ENCODE measurements at places on chromosomes 7 and 10.

GRCh38 chr10:33418301-33418700 lies 83.8 kb upstream of the NRP1 start:
- no peak for DNase-seq

DNA sequence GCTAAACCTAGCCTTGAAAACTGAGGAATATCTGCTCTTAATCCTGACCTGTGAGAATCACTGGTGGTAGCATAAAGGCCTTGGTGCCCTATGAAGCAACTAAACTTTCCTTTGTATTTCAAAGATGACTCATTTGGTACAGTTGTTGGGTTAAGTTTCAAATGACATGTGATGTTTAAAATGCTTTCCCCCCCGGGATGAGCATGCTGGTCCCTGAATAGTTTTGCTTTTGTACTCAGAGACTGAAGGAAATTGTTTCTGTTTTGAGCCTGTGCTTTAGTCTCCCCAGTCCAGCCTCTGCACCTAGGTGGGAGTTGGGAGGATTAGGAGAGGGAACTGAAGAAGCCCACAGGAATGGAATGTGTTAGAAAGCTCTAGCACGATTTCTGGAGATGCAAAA lies 258.9 kb upstream of the NPY start:
- DNase-seq, result no peak

DNA sequence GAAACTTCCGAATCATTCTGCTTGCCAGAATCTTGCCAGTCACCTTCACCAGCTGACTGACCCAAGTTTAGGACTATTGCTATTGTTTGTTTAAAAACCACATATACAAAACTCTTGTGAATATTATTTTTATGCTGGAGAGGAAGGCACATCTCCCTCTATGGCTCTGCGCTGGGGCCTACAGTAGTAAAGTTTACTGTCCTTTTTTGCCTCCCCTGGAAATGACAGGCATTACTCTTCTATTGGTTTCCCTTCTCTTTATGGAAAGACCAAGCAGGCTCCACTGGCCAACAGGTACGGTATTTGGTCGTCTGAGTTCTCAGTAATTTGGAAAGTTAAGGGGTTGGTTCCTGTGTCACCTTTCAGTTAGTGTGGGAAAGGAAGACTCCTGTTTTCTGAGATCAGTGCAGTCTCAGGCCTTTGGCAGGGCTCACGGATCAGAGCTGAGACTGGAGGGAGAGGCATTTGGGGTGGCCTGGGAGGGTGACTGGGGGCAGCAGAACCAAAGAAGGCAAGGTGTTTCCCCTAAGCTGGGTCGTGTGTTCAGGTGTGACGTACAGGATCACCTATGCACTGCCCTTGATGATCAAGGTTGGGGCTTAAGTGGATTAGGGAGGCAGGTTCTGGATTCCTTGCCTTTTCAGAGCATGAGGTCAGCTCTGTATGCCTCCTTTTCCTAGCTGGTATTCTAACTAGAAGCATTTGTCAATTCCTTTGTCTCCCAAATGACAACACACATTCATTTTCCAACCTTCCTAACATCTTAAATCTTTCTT lies 16.0 kb upstream of the KIF5B start:
- no peak for DNase-seq

GRCh38 chr10:29553544-29554250 lies 81.1 kb downstream of the SVIL start:
- no peak for DNase-seq

DNA sequence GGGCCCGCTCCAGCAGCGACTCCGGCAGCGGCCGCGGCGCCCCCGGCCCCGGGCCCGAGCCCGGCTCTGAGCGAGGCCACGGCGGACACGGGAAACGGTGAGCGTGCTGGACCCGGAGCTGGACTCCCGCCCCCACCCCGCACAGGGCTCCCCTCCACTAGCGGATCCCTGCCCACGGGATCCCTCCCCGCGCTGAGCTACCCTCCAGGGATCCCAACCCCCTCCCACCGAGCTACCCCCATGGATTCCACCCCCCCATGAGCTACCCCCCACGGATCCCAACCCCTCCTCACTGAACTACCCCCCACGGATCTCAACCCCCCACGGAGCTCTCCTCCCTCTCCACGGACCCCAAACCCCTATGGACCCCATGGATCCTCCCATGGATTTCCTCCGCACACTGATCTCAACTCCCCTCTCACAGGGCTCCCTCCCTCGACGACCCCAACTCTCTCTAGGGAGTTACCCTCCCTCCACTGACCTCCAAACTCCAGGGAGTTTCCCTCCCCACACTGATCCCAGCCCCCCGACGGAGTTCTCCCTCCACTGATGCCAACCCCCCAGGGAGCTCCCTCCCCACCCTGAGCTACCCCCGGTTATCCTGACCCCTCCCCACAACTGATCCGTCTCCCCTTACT lies 20.6 kb upstream of the HSPB1 start:
- no peak for DNase-seq

Data from AG09319 (cell line).